ENCODE measurements at places on chromosomes 11 and 22. TPM values are rescaled to one million over a fixed set of nuclear protein-coding genes. Genes with fewer than 3 reads are reported as not detected.

DNAJB13 gene
- total RNA-seq: not detected

MUC5B gene
- 3.7 TPM for total RNA-seq

DRD2 gene
- not detected for total RNA-seq

GLYATL1 gene
- total RNA-seq: not detected

CELSR1 gene
- 23.2 TPM for total RNA-seq

MRE11 gene
- total RNA-seq: 21.9 TPM

CCDC73 gene
- total RNA-seq: 0.05 TPM

CDC42EP1 gene
- 36.1 TPM for total RNA-seq

OR2AG2 gene
- total RNA-seq: 0.01 TPM

MMP7 gene
- total RNA-seq: 23.0 TPM

OSBP2 gene
- 15.0 TPM for total RNA-seq

SYT9 gene
- total RNA-seq: 0.16 TPM

OR5B3 gene
- not detected for total RNA-seq

PANX2 gene
- 7.7 TPM for total RNA-seq

AGBL2 gene
- total RNA-seq: 1.8 TPM

YPEL4 gene
- total RNA-seq: 0.43 TPM

PLEKHB1 gene
- 0.55 TPM for total RNA-seq

OR5A1 gene
- not detected for total RNA-seq

SUSD2 gene
- total RNA-seq: 54.2 TPM

MIOX gene
- not detected for total RNA-seq

MS4A2 gene
- not detected for total RNA-seq

SLC22A9 gene
- total RNA-seq: not detected

DDIAS gene
- total RNA-seq: 18.2 TPM
